K562 (cell line): ENCODE measurements at places on chromosomes 5 and 9. TPM values are rescaled to one million over a fixed set of nuclear protein-coding genes. Genes with fewer than 3 reads are reported as not detected.

The KCNMB1 gene
- not detected in 2 replicates for total RNA-seq

The ECM2 gene
- total RNA-seq = not detected in 2 replicates

The PAEP gene
- 0.51 and 0.69 TPM in 2 replicates for total RNA-seq

The PIGO gene
- 13.7 and 15.8 TPM in 2 replicates for total RNA-seq

The ACSL6 gene
- total RNA-seq = 1.5 and 1.6 TPM in 2 replicates

The WDR38 gene
- total RNA-seq = not detected in 2 replicates

The EIF4E1B gene
- not detected in 2 replicates for total RNA-seq

The GARIN3 gene
- total RNA-seq = not detected in 2 replicates

The ARPC5L gene
- 58.1 and 65.2 TPM in 2 replicates for total RNA-seq

The CYLC2 gene
- not detected in 2 replicates for total RNA-seq

The LHX3 gene
- 0.09 TPM in 1 of 2 replicates, not detected in the other for total RNA-seq

The CTXN3 gene
- not detected in 2 replicates for total RNA-seq

DNA sequence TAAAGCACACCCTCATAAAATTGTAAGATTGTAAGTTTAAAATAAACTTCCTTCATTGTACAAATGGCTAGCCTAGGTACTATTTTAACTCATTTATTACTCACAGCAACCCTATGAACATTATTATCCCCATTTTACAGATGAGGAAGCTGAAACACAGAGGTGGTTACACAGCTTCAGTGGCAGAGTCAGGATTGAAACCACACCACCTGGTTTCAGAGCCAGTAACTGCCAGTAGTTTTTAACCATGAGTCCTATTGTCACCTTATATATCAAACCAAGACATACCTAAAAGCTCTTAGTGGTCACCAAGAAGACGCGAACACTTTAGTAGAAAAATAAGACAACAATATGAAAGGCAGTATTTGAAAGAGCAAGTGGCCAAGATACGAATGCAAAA lies 16.1 kb downstream of the SH3GL2 start:
- no peak for DNase-seq

DNA sequence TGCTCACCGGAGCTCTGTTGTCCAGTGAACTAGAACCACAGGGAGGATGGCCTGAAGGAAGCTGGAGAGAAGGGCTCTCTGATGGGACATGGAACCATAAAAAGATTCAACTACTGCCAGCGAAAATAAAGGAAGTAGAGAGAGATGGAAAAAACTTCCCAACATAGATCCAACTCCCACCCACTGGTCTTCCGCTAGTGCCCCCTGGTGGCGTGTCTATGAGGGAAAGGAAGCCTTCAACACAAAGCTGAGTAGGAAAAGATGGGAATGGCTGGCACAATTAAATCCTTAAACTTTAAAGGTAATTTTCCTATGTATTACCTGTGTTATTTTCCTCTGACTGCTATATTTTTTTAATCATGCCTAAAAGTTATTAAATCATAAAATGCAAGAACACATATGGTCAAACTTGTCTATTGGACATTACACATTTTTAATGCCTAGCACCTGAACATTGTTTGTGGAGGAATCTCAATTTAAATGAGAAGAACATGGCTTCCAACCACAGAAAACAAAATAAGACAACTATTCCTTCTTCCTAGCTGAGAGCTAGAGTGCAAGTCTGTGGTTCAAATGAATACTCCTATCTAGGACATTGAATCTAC lies 51.5 kb downstream of the CEP120 start:
- peak; percentile 46 for DNase-seq

- no peak for DNase-seq
Measured at GRCh38 chr5:172421020-172421419, 33.3 kb downstream of the SH3PXD2B start.

- no peak for DNase-seq
Measured at GRCh38 chr5:175465282-175465681, 13.1 kb upstream of the SFXN1 start.

DNA sequence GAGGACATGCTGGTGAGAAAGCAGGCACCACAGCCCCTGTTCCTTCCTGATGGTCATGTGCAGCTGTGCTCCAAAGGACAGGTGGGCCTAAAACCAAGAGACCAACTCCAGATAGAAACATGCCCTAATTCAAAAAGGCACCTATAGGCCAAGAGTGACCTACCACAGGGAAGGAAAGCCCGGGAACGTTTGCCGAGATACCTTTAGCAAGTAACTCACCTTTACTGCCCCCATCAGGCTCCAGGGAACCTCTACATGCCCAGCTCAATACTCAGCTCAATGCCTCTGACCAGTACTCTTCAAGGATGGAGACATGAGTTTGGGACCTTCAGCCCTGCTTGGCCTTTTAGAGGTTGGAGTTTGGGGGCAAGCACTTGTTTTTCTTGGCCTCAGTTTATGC lies 172.8 kb upstream of the FSTL4 start:
- DNase-seq = peak; percentile 17

- DNase-seq = no peak
Measured at GRCh38 chr9:10112070-10112469, 500.7 kb downstream of the PTPRD start.

- DNase-seq = no peak
Measured at GRCh38 chr5:96919754-96920197, 16.1 kb upstream of the LNPEP start.

- no peak for DNase-seq
Measured at GRCh38 chr5:83428126-83428525, 43.4 kb upstream of the VCAN start.

- no peak for DNase-seq
Measured at GRCh38 chr5:147382776-147383175, 127.1 kb downstream of the DPYSL3 start.

DNA sequence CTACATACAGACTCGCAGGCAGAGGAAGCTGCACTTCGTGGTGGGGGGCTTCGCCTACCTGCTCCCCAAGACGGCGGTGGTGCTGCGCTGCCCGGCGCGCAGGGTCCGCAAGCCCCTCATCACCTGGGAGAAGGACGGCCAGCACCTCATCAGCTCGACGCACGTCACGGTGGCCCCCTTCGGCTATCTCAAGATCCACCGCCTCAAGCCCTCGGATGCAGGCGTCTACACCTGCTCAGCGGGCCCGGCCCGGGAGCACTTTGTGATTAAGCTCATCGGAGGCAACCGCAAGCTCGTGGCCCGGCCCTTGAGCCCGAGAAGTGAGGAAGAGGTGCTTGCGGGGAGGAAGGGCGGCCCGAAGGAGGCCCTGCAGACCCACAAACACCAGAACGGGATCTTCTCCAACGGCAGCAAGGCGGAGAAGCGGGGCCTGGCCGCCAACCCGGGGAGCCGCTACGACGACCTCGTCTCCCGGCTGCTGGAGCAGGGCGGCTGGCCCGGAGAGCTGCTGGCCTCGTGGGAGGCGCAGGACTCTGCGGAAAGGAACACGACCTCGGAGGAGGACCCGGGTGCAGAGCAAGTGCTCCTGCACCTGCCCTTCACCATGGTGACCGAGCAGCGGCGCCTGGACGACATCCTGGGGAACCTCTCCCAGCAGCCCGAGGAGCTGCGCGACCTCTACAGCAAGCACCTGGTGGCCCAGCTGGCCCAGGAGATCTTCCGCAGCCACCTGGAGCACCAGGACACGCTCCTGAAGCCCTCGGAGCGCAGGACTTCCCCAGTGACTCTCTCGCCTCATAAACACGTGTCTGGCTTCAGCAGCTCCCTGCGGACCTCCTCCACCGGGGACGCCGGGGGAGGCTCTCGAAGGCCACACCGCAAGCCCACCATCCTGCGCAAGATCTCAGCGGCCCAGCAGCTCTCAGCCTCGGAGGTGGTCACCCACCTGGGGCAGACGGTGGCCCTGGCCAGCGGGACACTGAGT lies 255.9 kb downstream of the SAXO1 start:
- DNase-seq = no peak

DNA sequence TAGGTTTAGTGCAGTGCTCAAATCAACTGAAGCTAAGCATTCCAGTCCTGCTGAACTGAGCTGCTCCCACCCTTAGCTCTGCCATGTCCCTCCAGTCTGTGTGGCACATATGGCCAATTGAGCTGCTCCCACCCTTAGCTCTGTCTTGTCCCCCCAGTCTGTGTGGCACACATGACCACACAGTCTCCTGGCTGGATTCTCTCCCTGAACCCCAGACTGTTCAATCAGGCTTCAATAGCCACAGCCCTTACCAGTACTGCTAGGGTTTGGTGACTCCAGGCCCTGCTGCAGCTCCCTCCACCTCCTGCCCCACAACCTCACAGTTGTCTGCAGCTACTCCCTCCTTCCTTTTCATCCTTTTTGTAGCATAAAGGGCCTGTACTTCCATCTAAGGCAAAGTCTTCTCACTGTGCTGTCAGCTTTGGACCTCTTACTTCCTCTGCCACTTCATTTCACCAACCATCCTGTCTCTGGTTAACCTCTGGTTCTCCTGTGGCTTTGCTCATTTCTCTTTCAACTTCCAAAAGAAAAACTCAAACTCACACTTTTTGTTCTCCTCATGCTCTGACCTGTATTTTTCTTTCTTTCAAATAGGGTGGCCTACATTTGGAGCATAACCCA lies 50.8 kb downstream of the ADAMTS12 start:
- no peak for DNase-seq

DNA sequence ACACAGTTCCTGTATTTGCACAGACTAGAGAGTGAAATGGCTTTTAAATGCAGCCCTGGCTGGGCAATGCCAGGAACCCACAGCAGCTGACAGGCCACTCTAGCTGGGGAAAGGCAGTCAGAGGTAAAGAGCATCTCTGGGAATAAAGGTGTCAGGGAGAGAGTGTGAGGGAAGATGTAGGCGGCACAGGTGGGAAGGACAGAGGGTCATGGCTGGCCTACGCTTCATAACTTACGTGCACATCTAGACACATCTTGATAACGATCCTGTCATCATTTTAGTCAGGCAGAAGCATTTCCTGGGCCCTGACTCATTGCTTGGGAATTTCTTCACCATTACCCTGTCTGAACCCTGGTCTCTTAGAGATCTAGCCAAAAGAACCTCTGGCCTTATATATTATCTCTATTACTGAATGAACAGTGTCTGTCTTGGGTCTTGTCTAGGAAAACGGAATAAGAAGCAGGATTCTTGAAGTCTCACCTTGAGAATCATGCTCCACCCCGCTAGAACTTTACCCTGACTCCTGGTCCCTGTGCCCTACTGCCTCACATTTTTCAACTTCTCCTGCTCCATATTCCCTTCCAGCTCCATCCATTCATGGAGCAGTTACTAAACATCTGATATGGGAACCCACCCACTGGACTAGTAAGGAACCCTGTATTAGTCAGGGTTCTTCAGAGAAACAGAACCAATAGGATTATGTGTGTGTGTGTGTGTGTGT lies 106.4 kb upstream of the ELL2 start:
- DNase-seq = no peak

GRCh38 chr5:62589504-62589903 lies 10.9 kb downstream of the LRRC70 start:
- DNase-seq = no peak

GRCh38 chr5:75277463-75277862 lies 40.8 kb upstream of the ANKRD31 start:
- no peak for DNase-seq

DNA sequence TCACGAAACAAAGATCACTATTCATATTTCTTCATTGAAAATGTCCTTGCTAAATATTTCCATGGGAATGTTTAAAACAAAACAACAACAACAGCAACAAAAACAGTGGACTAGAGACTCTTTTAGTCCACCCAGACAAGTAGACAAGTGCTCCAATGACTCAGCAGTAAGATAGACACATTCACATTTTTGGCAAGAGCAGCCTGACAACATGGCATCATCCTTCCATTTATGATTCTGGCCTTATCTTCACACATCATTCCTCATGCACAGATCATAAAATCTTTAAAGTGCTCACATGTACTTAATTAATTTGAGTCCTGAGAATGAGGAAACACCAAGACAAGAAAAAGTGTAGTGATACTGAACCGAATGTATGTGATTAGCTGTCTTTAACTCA lies 132.6 kb upstream of the PDE4D start:
- no peak for DNase-seq

DNA sequence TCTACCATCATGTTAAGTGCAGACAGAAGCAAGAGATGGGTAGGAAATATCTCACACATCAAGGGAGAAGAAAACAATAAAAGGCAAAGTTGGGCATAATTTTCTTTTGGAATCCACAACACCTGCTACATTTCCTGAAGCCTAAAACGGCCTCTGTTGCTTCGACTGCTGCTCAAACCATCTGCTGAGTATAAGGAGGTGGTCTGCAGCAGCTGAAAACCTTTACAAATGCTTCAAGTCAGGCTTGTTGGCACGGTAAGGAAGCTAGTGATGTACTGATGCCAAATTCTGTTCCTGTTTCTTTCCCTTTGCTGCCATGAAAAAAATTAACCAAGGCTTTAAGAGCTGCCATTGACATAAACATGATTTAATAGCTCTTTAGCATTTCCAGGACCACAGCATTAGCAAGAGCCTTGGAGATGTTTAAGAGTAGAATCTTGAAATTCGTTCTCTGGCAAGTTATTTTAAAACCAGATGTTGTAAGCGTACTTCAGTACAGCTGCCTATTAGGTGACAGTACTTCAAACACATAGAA lies 75.6 kb downstream of the DMRTA1 start:
- no peak for DNase-seq

DNA sequence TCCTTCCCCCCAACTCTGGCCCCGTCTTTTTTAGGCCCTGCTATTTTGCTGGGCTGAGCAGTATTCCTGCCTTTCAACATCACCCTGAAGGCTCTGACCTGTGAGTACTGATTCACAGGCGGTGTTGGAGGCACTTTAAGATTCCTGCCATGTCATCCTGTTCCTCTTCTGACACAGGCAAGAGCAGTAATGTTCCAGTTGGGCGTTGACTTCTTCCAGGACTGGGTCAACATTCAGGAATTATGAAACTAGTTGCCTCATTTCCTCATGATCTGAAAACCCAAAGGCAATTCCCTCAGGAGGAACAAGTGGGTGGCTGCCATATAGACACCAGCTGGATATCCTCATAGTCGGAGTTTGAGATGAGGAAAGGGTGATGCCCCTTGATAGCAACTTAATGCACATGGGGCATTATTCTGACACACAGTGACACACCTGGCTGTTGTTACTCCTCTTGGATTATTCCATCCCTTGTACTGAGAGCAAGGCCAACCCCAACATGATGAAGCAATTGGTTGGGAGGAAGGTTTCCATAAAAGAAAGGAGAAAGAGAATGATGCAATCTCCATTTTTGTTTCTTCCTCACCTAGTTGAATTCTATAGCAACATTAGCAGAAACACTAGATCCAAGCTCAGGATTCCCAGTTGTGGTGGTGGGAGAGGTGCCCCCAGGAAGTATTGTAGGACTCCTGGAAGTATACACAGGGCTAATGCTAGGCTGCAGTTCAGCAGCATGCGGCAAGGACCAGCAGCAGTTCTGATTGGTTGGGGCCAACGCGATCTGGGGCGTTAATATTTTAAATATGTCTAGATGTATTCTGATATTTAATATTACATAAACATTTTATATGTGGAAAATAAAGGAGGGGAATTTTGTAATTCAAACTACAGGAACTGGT lies 19.6 kb upstream of the GLRX start:
- DNase-seq = no peak

DNA sequence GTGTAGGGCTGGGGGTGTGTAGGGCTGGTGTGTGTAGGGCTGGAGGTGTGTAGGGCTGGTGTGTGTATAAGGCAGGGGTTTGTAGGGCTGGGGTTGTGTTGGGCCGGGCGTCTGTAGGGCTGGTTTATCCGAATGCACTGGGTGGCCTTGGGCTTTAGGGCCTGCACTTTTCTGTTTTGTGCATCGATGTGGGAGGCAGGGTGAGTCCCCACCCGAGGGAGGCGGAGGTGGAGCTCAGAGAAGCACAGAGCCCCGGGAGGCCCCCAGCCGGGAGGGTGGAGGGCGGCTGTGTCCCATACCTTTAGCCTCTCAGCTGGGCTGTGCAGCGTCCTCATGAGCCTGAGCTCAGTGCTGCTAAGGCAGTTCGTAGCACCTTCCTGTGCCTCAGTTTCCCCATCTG lies 13.5 kb downstream of the COL5A1 start:
- DNase-seq = no peak

- DNase-seq = no peak
Measured at GRCh38 chr9:8856396-8857067, 1057.0 kb upstream of the DMAC1 start.

GRCh38 chr9:38344566-38345324 lies 47.8 kb upstream of the ALDH1B1 start:
- DNase-seq = no peak
